GDM1 (cell line): ENCODE measurements at places on chromosomes 4 and X.

- DNase-seq, result no peak
Observed at GRCh38 chr4:102387552-102388150, 42.4 kb upstream of the SLC39A8 start.

- DNase-seq, result no peak
Observed at GRCh38 chrX:108088511-108088910, 2.8 kb downstream of the PSMD10 start.

DNA sequence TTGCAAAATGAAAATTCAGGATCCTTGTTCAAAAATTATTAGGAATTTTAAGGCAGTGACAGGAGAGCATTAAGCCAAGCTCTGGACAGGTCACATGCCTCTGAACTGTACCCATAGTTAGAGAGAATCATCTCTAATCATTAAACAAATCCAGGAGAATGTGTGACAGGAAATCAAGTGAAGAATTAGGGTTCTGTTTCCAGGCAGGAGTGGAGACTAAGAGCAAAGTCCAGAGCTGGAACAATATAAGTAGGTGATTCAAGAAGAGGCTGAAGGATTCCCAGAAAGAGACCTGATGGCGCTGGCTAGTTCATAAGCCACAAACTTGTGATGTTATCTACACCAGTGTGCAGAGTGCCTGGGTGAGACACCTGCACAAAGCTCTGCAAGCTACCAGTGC, 104.6 kb upstream of the PRKG2 start:
- DNase-seq, result no peak

DNA sequence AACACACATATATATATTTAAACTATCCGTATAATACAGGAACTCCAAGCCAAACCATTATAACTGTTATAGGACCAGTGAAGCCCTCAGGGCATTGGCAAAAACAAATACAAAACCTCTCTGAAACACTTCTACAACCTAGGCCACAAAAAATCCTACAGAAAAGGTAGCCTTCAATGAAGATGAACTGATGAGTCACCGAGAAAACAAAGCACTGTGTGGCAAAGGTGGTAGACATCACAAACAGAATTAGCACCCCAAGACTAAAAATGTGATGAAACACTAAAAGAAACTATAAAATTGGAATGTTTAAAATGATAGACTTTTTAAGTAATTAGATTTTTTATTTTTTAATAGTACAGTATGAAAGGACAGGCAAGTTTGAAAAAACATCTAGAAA, 5.5 kb upstream of the HSPA4L start:
- DNase-seq, result no peak

DNA sequence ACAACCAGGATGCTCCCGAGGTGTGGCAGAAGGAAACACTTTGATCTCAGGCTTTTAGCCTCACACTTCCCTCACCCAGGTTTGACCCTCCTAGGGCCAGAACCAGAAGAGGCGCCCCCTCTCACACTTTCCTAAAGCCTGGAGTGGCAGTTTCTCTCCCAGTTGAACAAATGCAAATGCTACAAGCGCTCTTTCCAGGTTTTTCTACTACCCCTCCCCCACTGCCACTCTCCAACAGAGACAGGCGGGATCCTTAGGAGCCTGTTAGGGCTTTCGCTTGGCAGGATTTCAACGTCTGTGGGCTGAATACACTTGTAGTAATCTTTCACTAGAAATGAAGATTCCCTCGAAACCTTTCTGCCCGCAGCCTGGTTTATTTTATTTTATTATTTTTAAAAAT, 2.4 kb downstream of the TSC22D3 start:
- no peak for DNase-seq

DNA sequence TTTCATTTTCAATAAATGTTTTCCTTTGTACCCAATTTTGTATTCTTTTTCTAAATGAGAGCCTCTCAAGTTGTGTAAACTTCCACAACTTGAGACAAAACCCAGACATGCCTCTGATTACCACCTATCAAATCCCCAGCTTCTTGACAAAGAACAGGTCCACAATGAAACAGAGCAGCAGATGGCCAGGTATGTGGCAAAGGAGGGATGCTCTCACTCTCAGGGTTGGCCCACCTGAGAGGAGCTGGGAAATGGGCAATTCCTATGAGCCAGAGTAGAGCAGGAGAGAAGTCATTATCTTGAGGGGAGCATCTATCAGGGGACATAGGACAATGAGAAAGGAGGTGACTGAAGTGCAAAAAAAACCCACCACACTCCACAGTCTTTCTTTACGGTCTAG, 273.5 kb upstream of the FAM241A start:
- DNase-seq, result no peak

GRCh38 chr4:142272452-142272851, 573.6 kb downstream of the INPP4B start:
- no peak for DNase-seq

DNA sequence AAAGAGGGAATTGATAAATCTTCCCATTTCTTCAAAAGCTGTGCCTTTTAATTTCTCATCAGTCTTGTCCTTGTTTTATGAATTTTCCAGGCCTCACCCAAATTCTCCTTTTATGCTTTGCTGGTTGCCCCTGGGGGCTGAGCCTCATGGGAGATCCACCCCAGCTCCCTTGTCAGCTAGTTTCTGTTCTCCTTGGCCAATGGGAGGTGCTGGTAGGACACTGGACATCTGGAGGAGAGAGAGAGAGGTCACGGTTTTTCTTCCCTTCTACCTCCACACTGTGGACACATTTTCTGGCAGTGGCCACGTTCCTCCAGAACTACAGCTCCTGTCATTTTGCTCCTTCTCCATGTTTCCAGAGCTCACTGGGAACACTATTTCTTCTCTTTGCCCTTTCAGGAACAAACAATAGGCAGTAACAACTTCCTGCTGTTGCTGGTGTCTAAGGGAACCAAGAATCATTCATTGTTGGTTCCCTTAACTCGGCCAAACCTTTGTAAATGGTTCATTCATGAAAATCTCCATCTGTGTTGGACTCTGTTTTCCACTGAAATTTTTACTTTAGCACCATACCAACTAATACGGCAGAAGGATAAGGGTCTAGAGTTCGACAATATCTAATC, 334.5 kb downstream of the GPAT3 start:
- no peak for DNase-seq

DNA sequence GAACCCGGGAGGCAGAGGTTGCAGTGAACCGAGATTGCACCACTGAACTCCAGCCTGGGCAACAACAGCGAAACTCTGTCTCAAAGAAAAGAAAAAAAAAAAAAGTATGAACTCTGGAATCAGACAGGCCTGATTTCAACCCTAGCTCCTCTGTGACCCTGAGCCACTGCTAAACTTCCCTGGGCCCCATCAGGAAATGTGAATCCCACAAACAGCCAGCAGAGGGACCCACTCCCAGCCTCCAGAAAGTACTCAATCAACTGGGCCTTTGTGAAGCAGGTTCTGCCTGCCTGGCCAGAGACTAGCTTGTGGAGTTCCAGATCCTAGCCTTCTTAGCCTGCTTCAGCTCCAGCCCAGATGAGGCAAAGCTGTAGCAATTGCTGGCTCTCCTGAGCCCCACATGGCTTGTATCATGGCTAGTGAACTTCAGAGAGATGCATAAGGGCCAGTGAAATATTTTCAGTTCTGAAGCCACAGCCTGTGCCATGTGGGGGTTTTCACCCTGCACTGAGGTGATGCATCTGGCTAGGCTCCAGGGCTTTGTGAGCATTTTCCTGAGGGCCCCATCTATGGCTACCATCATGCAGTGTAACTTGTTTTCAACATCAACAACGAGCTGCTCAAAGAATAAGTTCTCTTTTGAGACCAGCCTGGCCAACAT, 7.2 kb upstream of the IDS start:
- DNase-seq, result peak; percentile 52

DNA sequence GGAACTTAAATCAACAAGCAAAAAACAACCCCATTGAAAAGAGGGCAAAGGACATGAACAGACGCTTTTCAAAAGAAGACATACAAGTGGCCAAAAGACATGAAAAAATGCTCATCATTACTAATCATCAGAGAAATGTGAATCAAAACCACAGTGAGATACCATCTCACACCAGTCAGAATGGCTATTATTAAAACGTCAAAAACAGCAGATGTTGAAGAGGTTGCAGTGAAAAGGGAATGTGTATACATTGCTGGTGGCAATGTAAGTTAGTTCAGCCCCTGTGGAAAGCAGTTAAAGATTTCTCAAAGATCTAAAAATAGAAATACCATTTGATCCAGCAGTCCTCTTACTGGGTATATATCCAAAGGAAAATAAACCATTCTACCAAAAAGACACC, 22.6 kb downstream of the RTL9 start:
- DNase-seq, result no peak

GRCh38 chr4:171644430-171645057, 168.7 kb upstream of the GALNTL6 start:
- peak; percentile 50 for DNase-seq

DNA sequence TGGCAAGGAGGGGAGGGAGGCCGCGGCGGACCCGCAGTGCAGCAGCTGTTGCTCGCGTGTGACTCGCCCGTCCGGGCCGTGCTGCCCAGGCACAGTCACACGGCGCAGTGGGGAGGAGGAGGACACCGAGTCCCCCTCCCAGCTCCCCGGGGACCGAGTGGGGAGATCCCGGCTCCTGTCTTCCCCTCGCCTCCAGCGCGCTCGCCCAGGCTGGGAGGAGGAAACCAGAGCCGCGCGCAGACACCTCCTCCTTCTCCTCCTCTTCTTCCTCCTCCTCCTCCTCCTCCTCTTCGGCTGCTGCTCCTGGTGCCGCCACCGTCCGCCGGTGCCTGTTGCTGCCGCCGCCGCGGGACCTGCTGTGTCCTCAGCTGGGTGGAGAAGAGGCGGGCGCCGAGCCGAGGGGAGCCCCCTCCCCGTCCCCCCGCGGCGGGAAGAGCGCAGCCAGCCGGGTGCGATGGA, at the start of gene TBC1D1:
Gene TBC1D1 (plus strand): TSS at position 284 of the 459 bp plus-strand sequence. CDS start 11,012 bp downstream, outside the sequence.
- DNase-seq, result peak; percentile 29

DNA sequence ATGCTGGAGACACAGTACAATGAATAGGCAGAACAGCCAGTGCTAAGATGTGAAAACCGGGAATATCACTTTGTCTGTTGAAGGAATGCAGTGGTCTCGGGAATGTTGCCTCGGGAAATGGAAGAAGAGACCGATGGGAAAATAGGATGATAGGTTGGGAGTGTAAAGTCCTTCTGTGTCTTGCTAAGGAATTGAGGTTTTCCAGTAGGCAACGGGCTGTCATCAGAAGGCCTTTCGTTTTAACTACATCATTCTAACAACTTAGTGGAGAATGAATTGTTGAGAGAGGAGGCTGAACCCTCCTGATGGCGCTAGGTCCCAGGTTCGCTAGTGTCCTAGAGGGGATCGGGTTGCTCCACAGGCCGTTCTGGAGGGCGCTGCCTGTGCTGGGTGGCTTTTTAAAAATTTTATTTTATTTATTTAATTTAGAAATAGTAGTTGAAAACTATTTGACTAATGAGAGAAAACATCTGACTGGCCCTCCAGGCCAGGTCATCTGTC, 730 bp downstream of the VBP1 start:
- no peak for DNase-seq

DNA sequence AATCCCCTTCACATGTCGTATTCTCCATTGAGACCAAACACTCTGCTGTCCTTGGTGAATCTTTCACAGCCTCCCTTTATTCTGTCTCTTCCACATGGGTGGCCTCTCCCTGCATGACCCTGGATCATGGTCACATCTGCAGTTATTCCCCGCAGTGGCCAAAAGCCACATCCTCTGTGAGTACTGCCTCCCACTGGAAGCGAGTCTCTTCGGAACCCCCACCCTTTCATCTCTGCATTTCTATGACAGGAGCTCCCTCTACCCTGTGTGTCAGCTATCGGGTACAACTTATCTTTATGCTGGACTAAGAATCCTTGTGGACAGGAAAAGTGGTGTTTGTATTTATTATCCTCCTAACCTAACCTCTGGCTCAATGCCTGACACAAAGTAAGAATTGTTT, 48.6 kb upstream of the SHISA3 start:
- no peak for DNase-seq

- no peak for DNase-seq
Observed at GRCh38 chr4:162767083-162767482, 399.6 kb downstream of the NAF1 start.

GRCh38 chrX:1928805-1929204, 313.9 kb downstream of the ASMT start:
- no peak for DNase-seq

DNA sequence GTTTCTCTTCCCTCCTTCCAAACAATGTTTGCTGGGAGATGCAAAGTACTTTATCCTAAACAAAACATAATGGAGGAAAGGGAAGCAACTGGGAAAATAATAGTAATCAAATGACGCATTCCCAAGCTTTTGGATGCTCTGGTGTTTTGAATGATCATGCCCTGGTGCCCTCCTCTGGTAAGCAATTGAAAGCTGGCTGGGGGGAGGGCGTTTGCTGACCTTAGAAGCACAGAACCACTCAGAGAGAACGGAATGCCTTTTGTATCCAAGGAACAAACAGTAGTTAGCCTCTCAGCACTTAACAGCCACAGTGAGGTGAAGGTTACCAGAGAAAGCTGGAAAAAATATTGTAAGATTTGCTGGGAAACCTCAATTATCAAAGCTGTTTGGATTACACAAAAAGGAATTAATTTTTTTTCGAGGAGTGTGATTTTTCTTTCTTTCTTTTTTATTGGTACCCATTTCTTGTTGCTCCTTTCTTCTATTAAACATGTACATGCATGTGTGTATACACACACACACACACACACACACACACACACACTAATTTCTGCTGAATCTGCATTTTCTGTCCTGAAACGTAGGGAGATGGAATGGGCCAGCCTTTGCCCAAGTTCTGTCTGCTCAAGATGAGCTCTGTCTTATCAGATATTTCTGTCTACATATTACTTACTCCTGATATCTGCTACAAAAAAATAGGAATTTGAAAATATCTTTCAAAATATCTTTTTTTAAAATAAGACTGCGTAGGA, 155.8 kb upstream of the IGFBP7 start:
- DNase-seq, result no peak

DNA sequence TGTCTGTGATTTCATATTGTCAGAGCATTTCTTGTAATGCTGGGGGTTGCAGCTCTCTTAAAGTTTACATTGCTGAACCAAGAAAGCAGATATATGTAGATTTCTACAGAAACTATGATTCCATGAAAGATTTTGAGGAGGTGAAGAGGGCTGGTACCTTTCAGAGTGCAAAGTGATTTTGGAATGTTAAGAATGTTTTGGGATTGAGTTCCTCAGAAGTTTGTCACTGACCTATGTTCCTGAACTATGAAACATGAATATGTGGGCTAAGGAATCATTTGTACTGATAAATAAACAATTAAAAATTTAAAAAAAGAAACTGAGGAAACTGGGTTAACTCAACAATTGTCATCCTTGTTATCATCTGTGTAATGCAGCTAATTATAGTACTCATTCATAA, 12.3 kb upstream of the CHIC2 start:
- DNase-seq, result no peak

DNA sequence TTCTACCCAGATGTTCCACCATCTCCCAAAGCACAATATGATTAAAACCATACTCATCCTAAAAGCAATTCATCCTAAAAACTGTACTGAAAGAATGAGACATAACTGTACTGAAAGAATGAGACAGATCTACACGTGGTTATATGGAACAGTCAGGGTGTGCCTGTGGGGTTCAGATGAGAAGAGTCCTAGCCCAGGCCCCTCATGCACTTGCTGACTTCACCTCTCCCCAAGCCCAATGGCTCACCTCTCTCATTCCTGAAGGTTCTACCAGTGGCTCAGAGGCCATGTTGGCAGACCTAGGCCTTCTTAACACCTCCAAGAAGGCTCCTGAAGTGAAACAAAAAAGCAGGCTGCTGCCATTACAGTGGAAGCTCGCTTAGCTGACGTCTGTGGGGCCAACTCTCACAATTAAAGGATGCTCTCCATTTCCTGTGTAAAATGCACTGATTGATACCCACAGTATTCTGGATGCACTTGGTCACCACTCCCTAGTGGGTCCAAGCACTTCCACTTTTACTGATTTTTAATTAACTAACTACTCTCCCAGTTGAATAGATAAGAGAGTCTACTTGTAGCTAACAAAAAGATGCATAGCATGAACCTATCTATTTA, 3.8 kb downstream of the PLAC1 start:
- DNase-seq, result no peak
